T-helper 2 cell (primary cell): ENCODE measurements at places on chromosomes 2 and 18.

GRCh38 chr2:32422133-32422532, 65.3 kb downstream of the BIRC6 start:
- DNase-seq: no peak

DNA sequence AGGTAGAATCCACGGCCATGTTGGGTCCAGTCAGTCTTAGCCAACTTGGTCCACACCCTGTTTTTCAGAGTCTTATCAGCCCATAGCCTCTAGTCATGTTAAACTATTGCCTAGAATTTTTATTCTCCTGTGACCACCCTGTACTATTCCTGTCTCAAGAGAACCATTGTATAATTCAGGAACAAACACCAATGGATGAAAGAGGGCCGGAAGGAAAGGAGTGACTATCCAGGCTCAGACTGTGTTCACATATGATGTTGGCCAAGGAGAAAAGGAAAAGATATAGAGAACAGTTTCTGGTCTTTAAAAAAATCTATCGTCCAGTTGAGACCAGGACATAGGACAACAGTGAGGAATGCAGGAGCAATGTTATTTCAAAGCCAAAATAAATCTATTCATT, 82.9 kb upstream of the SETBP1 start:
- no peak for DNase-seq

- no peak for DNase-seq
Measured at GRCh38 chr2:28021898-28022297, 131.4 kb downstream of the BABAM2 start.

DNA sequence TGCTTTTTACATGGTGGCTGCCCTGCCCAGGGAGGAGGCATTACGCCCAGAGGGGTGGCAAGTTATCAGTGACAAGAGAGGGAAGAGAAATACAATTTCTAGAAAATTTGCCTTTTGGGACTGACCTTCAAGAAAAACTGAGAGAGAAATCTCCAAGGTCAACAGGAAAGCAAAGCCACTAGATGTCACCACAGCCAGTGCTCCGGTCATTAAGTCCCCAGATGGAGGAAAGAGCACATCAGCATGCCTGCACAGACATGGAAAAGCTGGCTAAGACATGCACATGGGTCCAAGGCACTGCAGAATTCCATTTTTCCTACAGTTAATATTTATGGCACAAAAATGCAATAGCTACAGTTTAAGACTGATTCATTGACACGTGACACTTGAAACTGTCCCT, 21.0 kb downstream of the FHL2 start:
- DNase-seq: no peak
